ENCODE measurements at places on chromosomes 11 and 22. TPM values are rescaled to one million over a fixed set of nuclear protein-coding genes. Genes with fewer than 3 reads are reported as not detected.

Gene SOX6
- 0.56 TPM for total RNA-seq

Gene LUZP2
- not detected for total RNA-seq

Gene SCN4B
- total RNA-seq = 2.4 TPM

Gene MMP10
- not detected for total RNA-seq

Gene NCAPH2
- total RNA-seq = 50.4 TPM

Gene IRAG1
- 393 TPM for total RNA-seq

Gene DEUP1
- not detected for total RNA-seq

Gene OR52I2
- not detected for total RNA-seq

DNA sequence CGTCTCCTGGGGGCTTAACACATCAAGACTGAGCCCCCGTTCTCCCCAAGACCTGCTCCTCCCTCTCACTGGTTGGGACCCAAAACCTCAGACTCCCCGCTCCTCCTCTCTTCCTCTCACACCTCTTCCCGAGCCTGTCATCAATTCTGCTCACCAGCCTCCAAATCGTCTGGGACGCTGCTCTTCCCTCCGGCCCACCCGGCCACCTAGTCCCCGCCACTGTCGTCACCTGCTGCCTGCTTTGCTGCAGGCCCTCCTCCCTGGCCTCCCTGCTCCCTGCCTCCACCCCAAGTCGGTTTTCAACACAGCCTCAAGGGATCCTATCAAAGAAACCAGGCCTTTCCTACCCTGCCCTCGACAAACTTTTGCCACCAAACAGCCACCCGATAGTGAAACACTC, 3.1 kb downstream of the MFNG start:
- H3K27me3 ChIP-seq = no peaks in the 10 kb centered on the region
- no peak for DNase-seq
- no peak overlapping the region for H3K4me3 ChIP-seq
- no peaks in the 10 kb centered on the region for H3K36me3 ChIP-seq

GRCh38 chr11:61959114-61959513, 8.3 kb downstream of the FTH1 start:
- H3K27me3 ChIP-seq = no peaks in the 10 kb centered on the region
- H3K4me1 ChIP-seq = peaks cover 50% of the 10 kb centered on the region
- no peak for DNase-seq
- H3K4me3 ChIP-seq = no peak overlapping the region
- no peak overlapping the region for H3K27ac ChIP-seq

- no peaks in the 10 kb centered on the region for H3K27me3 ChIP-seq
- H3K36me3 ChIP-seq = no peaks in the 10 kb centered on the region
- no peak for DNase-seq
- no peak overlapping the region for H3K27ac ChIP-seq
- H3K4me3 ChIP-seq = no peak overlapping the region
Measured at GRCh38 chr11:88340366-88340935, 2.9 kb upstream of the CTSC start.

DNA sequence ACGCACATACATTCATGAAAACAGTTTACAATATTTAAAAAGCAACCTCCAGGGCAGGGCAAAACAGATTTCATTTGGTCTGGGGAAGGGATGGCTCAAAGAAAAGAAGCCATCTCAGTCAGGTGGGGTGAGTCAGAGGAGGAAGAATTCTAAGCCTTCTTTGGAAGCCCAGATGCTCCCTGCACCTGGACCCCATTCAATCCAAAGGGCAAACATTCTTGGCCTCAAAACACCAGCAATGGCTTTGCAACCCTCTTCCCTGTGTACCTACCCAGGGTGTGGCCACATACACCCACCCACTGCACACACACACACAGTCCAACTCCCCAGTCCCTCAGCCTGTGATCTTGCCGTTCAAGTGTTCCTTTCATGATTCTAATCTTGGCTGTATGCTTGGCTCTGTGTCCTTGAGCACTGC, 2.0 kb downstream of the KCNE3 start:
- no peaks in the 10 kb centered on the region for H3K36me3 ChIP-seq
- H3K4me1 ChIP-seq = peaks cover 7% of the 10 kb centered on the region
- no peak for DNase-seq
- no peak overlapping the region for H3K27ac ChIP-seq
- no peak overlapping the region for H3K4me3 ChIP-seq
- H3K27me3 ChIP-seq = no peaks in the 10 kb centered on the region

GRCh38 chr22:30609260-30610185, 2.5 kb downstream of the TCN2 start:
- H3K4me1 ChIP-seq = peaks cover 26% of the 10 kb centered on the region
- DNase-seq = no peak
- no peak overlapping the region for H3K4me3 ChIP-seq

DNA sequence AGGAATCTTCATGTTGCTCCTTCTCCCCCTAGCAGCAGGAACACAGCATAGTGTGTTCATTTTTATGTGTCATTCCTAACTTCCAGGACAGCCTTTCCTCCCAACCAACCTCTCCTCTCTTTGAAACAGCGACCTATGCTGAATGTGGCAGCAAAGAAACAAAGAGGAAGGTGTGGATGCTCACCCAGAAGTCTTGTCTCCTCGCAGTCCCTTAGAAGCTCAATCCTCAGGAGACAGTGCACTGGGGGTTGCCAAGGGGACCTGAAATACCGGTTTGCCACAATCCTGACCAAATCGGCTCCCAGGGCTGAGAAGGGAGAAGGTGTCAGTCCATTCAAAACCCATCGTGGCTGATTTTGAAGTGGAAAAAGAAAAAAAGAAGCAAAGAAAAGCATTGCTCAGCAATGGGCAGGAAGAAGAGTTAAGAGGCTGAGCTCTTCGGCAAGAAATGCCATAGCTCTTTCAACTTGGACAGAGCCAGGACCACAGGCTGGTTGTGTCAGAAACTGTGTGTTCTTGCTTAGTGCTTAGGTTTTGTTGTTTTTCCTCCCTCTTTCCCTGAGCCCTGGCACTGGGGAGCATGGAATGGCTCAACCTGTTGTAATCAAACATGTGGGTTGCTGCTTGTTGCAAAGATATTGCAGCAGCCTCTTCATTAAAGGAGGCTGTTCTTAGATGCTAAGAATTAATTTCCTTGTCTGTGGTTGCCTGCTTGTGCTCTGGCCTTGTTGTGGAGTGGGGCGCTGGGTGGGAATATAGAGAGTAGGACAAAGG, 30.4 kb upstream of the TENM4 start:
- no peaks in the 10 kb centered on the region for H3K4me1 ChIP-seq
- H3K4me3 ChIP-seq = no peak overlapping the region
- no peak overlapping the region for H3K27ac ChIP-seq

DNA sequence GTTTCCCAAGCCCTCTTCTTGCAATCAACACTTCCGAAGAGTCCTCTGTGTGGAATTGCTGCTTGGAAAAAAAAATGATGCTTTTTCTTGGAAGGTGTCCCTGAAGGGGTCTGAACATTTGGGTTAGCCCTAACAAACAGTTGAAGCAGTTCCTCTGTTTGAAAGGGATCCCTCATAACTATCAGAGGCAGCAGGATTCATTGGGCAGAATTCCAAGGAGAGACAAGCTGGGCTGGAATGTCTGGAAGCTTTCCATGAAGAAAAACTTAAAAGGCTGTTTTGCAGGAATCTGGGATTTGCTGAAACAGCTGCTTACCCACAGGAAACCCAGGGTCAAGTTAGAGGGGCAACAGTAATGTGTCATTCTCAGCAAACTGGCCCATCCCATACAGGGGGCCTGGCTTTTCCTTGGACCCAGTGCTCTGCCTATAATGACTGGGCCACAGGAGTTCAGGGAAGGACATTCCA, 3.1 kb downstream of the CSNK2A3 start:
- DNase-seq = no peak
- no peaks in the 10 kb centered on the region for H3K27me3 ChIP-seq
- H3K36me3 ChIP-seq = no peaks in the 10 kb centered on the region

DNA sequence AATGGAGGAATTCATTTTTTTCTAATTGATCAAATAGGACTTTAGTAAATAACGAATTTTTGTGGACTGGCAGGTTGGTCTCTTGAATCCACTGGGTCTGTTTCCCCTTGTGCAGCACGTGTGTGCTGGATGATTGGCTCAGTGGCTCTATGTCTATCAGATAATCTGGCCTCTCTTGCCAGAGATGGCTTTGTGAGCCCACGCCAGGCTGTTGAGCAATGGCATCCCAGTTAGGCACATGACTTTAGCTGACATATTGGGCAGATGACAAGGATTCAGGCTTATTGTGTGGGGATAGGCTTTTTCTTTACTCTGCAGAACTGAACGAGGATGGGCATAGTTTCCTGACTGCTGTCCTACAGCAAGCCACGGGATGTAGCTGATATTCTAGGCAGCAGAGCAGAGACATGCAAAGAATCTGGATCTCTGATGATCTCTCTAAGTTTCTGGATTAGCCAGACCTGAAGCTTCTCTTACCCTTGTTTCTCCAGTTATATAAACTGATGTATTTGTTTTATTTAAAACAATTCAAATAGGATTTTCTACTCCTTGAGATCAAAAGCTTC, 144.9 kb downstream of the ARHGAP42 start:
- H3K27ac ChIP-seq = no peak overlapping the region
- H3K4me1 ChIP-seq = peaks cover 6% of the 10 kb centered on the region
- H3K4me3 ChIP-seq = no peak overlapping the region
- no peaks in the 10 kb centered on the region for H3K27me3 ChIP-seq
- no peak for DNase-seq

GRCh38 chr11:116590844-116591570, 181.8 kb downstream of the BUD13 start:
- no peak overlapping the region for H3K27ac ChIP-seq
- H3K36me3 ChIP-seq = no peaks in the 10 kb centered on the region
- no peaks in the 10 kb centered on the region for H3K4me1 ChIP-seq
- DNase-seq = no peak

GRCh38 chr11:6402561-6402981, 12.3 kb downstream of the SMPD1 start:
- DNase-seq = no peak
- H3K27ac ChIP-seq = no peak overlapping the region
- no peaks in the 10 kb centered on the region for H3K27me3 ChIP-seq

DNA sequence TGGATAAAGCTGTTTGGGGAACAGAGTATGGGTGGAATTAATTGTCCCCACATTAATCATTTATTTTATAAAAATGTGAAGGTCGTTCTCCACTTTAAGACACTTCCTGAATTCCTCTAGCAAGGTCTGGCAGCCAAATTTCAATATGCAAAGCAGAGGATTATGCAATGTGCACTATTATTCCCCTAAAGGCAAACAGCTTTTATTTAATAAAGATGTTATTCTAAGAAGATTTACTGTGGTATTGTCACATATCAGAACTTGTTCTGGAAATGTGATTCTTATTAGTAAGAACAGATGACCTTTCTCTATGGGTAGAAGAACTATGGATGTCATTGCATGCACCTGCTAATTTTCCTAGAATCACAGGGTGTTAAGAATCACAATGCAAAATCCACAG, 1128.8 kb upstream of the CCDC90B start:
- DNase-seq = no peak
- H3K27ac ChIP-seq = no peak overlapping the region
- H3K27me3 ChIP-seq = no peaks in the 10 kb centered on the region
- no peak overlapping the region for H3K4me3 ChIP-seq
- H3K36me3 ChIP-seq = no peaks in the 10 kb centered on the region

GRCh38 chr11:81245791-81246190, 1487.9 kb downstream of the FAM181B start:
- no peak overlapping the region for H3K27ac ChIP-seq
- no peak overlapping the region for H3K4me3 ChIP-seq
- DNase-seq = no peak
- H3K27me3 ChIP-seq = no peaks in the 10 kb centered on the region
- no peaks in the 10 kb centered on the region for H3K4me1 ChIP-seq

DNA sequence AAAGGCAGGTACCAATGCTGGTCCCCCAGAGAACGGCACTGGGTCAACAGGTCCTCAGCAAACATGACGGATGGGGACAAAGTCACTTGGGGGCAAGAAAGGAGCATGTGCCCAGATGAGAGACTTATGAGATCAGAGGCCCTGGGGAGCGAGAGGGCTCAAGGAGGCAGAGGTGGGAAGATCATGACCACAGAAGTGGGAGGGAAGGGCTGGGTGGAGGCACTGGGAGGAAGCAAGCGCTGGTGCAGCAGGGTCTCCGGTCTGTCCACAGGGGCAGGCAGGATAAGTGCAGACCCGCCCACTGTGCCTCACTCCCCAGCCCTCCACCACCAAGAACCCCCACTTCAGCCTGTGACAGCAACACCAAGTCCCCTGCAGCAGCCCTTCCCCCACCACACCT, 10.9 kb downstream of the ELFN2 start:
- no peak overlapping the region for H3K27ac ChIP-seq
- no peaks in the 10 kb centered on the region for H3K4me1 ChIP-seq
- no peak overlapping the region for H3K4me3 ChIP-seq

DNA sequence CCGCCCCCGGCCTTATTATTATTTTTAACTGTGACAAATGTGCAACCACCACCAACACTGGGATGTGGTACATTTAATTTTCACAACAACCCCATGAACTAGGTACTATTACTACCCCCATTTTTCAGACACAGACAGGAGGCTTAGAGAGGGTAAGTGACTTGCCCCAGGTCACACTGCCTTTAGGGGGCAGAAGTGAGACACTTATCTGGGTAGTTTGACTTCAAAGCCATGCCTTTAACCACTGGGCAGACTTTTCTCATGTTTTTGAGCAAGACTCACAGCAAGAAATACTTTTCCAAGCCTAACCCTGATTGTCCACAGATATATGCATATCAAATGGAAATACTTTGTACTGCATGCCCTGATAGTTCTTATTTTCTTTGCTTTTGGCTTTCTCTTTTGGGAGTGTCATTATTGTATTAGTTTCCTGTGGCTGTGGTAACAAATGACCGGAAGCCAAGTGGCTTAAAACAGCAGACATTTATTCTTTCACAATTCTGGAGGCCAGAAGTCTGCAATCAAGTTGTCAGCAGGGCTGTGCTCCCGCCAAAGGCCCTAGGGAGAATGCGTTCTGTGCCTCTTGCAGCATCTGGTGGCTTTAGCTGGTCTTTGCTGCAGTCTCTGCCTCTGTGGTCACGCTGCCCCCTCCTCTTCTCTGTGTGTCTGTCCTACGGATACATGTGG, 110.8 kb downstream of the GRIK4 start:
- H3K27me3 ChIP-seq = no peaks in the 10 kb centered on the region
- no peak for DNase-seq
- H3K27ac ChIP-seq = no peak overlapping the region
- H3K4me1 ChIP-seq = no peaks in the 10 kb centered on the region
- H3K36me3 ChIP-seq = no peaks in the 10 kb centered on the region
- no peak overlapping the region for H3K4me3 ChIP-seq

DNA sequence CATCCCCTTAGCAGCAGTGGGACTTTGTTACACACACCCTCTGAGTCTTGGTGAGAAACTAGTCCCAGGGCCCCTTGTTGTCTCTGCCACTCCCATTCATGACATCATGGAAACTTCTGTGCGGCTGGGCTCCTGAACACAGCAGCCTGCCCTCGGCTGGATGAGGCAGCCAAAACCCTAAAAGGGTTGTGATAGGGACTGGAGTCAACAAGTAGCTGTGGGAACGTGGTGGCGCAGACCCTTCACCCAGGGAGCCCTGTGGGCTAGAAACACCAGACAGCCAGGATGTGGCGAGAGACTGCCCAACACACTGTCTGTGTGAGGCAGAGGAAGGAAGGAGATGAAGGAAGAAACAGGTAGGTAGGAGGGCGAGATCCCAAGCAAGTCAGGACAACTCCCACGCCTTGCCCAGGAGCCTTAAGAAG, 3.9 kb downstream of the CD3D start:
- H3K36me3 ChIP-seq = no peaks in the 10 kb centered on the region
- H3K27ac ChIP-seq = no peak overlapping the region
- DNase-seq = no peak
- no peaks in the 10 kb centered on the region for H3K4me1 ChIP-seq
- no peak overlapping the region for H3K4me3 ChIP-seq
